ENCODE measurements at places on chromosomes 3 and 15.

DNA sequence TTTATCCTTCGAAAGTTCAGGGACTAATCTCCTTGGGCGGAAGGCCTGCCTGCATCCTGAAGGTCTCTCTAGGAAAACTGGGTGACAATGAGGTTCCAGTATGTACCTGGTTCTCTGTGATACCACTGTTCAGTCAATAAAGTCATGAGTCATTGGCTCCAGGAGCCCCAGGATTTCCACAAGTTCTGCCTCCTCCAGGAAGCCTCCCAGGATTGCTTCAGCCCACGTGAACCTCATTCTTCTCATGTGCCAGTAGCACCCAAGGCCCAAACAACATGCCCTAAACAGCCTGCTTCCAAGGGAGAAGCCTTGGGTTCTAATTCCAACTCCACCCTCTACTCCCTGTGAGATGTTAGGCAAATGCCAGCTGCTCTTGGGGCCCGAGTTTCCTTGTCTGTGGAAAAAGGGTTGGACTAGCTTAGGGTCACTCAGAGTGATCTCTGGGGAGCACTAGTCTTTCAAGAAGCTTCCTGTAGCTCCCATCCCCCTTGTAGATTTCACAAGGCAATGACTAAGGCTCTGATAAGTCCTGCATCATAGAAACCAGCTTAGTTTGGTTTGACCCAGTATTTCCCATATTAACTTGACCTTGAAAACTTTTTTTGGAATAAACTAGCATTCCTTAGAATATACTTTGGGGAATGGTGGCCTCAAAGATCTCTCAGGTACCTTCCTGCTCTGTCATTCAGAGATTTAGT lies 118.3 kb upstream of the ATP2B2 start:
- DNase-seq, result no peak

- peak; percentile 14 for DNase-seq
Observed at GRCh38 chr15:71485094-71485693, 325.2 kb upstream of the NR2E3 start.

GRCh38 chr15:74830868-74831267 lies 4.4 kb downstream of the CPLX3 start:
- DNase-seq, result no peak

DNA sequence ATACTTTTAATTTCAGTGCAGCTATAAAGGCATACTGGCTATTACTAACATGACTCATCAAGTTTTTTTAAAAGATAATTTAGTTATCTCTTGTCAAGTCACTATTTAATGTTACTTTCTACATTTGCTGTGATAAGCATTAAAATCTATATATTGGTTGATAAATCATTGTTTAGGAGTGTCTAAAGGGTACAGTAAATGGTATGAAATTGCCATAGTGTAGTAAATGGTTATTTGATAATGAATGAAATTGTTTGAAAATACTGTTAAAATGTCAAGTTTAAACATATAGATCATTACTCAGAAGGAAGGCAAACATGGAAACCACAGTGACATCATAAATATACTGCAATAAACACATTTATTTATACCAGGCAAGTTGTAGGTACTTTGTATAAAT lies 13.2 kb upstream of the BNIP2 start:
- DNase-seq, result no peak

GRCh38 chr3:143339451-143339850 lies 219.9 kb downstream of the CHST2 start:
- DNase-seq, result no peak
